ENCODE measurements at places on chromosomes 1 and 21.

GRCh38 chr1:169119405-169119804 is 12.9 kb downstream of the ATP1B1 start:
- DNase-seq = no peak

DNA sequence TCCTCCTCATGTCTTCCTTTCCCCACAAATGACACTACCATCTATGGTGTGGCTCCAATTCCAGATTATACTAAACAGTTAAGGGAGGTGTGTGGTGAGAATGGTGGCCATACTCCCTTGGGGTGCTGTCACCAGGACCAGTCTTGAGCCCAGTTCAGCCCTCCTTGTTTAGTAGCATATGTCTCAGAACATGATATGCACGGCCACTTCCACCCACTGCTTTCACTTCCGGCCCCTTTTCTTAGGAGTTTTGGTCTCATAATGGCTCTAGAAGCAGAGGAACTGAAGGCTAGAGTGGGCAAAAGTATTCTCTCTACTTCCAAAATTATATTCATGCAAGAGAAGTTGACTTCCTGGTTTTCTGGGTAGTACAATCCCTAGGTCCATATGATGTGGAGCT is 45.3 kb upstream of the CACNA1E start:
- no peak for DNase-seq

- DNase-seq = no peak
Measured at GRCh38 chr1:114695430-114696058, at the start of gene AMPD1. Gene AMPD1, minus strand, starts transcription at chr1:114695546. Its CDS starts 75 bp downstream, at chr1:114695471.

- DNase-seq = no peak
Measured at GRCh38 chr21:46435786-46436227, 22.9 kb upstream of the DIP2A start.

GRCh38 chr1:233613252-233614172 is at the start of gene KCNK1:
Gene KCNK1, plus strand, starts transcription at chr1:233614106. Its CDS starts 66 bp downstream, at chr1:233614172.
- peak; percentile 68 for DNase-seq

- no peak for DNase-seq
Measured at GRCh38 chr1:170678027-170678600, 14.2 kb downstream of the PRRX1 start.

GRCh38 chr1:17009706-17010105 is 2.0 kb downstream of the ATP13A2 start:
- DNase-seq = no peak

- no peak for DNase-seq
Measured at GRCh38 chr1:96365596-96366390, 355.8 kb upstream of the PTBP2 start.

GRCh38 chr1:15380601-15381508 is 28.8 kb upstream of the EFHD2 start:
- no peak for DNase-seq

DNA sequence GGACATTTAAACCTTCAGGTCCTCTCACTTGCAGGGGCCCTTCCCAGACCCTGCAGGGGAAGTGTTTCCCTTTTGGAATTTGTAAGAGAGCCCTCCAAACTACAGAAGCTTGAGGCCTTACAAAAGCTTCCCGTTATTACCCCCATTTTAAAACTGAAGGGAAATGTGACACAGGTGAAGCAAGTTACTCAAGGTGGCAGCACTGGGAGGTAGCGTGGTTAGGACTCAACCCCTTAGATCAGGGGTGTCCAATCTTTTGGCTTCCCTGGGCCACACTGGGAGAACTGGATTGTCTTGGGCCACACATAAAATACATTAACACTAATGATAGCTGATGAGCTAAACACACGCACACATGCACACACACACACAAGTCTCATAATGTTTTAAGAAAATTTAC is 15.8 kb upstream of the ZC3H12A start:
- no peak for DNase-seq

GRCh38 chr1:52856026-52856425 is 13.5 kb downstream of the ZYG11A start:
- no peak for DNase-seq

DNA sequence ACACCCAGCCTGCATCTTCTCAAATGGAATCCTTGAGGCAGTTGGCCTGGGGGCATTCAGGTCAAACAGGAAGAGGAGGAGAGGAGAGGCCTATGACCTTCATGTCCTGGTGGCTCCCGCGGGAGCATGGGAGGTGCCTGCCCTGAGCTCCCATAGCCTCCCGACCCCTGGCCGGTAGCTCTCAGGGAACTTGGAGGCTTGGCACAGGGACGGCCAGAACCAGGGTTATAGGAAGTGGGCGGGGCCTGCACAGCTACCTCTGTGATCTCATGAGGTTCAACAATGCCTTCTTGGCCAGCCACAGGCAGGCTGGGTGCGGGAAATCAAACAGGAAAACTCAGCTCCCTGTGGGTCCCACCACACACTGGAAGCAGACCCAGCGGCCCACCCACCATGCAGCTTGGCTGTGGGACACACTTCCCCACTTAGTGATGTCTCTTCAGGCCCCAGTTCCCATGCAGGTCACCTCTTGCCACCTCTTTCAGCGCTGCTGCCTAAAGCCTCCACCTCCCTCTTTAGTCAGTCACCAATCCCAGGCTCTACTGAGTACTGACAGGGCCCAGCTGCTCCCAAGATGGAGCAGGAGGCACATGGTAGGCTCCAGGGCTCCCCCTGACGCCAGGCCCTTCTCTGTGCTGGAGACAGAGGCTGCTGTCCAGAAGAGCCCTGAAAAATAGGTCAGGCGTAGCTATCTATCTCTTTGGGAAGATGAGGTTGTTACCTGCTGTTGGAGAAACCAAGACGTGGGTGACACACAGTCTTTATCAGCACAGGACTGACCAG is at the start of gene SLFNL1:
Gene SLFNL1 (minus strand): TSS at position 200 of the 783 bp plus-strand sequence. CDS start 1,065 bp downstream, outside the sequence.
- no peak for DNase-seq

GRCh38 chr1:220877377-220878095 is 1.7 kb upstream of the HLX start:
- no peak for DNase-seq

DNA sequence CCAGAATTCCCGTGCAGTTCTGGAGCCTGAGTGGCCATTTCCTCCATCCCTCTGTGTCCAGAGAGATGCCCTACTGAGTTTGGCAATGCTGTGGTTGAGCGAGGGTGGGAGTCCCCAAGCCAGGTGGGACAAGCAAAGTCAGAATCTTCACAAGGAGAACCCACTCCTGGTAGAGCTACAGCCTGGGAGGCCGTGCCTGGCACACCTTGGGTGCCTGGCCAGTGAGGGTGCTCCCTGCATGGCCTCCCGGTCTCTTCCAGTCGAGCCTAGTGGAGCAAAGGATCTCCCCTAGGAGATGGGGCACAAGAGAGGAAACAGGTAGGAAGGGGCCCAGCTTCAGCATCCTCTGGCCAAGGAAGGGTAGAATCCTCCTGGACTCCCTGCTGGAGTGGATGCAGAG is 57.9 kb downstream of the H3-3A start:
- no peak for DNase-seq

- no peak for DNase-seq
Measured at GRCh38 chr1:20587661-20588053, 1.2 kb upstream of the CDA start.

GRCh38 chr1:75159154-75159553 is 25.0 kb downstream of the LHX8 start:
- no peak for DNase-seq

- DNase-seq = no peak
Measured at GRCh38 chr1:202945483-202945882, 12.6 kb downstream of the ADIPOR1 start.

DNA sequence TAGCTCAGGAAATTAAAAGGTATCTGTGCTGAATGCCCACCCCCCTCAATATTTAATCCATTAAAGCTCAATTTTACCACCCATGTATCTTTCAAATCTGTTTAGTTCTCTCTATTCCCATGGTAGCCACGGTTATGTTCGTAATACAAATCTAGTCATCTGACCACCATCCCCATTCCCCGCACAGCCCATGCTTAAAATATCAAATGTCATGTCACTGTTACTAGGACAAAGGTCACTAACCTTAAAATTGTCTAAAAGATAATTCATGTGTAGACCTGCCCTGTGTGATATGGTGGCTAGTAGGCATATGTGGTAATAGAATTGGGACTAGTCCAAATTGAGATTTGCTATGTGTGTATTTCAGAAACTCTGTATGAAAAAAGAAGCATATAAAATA is 728.5 kb upstream of the B3GALT2 start:
- DNase-seq = no peak

- DNase-seq = no peak
Measured at GRCh38 chr1:40247655-40248054, at the start of gene TMCO2. Gene TMCO2, plus strand, starts transcription at chr1:40247937. Its CDS starts 57 bp downstream, at chr1:40247994.

- no peak for DNase-seq
Measured at GRCh38 chr21:45209685-45210284, 77.9 kb downstream of the POFUT2 start.

- no peak for DNase-seq
Measured at GRCh38 chr21:33418691-33419090, 15.5 kb downstream of the IFNGR2 start.

DNA sequence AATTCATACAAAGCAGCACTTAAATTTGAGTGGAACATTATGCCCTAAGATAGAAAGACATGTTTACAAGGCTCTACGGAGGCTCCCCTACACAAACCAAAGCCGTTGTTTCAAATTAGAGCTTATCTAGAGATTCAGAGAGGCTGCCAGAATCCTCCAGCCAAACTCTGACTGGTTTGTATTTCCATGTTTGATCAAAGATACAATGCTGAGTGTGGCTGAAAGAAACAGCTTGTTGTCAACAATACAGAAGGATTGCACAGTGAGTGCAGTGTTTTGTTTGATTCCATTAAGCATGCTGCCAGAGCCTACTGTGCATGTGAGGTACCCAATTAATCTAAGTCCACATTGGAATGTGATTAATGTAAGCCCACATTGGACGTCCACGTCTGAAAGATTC is 402.7 kb downstream of the DISC1 start:
- DNase-seq = no peak

DNA sequence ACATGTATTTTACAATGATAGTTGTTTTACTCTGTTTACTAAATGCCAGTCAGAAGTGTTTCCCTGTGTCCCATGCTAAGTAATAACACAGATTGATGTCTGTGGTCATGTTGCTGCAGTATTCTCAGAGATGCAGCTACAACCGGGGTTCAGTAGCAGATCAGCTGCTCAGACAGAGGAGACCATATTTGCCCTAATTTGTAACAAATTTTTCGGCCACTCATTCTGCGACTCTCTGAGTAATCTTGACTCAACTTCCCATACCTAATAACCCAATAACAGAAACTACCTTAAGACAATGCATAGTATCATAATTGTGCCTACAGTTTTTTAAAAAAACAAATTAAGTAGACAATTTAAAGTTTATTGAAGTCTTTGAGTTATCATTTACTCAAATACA is 32.6 kb downstream of the NIBAN1 start:
- no peak for DNase-seq

DNA sequence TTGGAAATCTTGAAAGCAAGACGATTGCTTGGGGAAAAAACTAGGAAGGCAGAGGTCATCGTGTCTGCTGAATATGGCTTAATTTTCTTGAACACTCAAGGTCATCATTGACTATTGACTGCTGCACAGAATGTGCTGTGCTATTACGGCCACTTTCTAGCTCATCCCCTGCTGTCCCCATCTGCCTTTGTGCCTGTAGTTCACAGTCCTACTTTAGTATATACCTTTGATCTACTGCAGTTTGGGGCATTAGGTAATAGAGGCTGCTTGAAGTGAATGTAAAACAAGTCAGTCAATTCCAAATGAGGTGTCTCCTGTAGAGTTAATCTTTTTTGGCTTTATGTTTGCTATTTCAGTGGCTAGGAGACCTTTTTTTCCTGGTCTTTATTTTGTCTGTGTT is 8.3 kb downstream of the RAB4A start:
- DNase-seq = no peak

DNA sequence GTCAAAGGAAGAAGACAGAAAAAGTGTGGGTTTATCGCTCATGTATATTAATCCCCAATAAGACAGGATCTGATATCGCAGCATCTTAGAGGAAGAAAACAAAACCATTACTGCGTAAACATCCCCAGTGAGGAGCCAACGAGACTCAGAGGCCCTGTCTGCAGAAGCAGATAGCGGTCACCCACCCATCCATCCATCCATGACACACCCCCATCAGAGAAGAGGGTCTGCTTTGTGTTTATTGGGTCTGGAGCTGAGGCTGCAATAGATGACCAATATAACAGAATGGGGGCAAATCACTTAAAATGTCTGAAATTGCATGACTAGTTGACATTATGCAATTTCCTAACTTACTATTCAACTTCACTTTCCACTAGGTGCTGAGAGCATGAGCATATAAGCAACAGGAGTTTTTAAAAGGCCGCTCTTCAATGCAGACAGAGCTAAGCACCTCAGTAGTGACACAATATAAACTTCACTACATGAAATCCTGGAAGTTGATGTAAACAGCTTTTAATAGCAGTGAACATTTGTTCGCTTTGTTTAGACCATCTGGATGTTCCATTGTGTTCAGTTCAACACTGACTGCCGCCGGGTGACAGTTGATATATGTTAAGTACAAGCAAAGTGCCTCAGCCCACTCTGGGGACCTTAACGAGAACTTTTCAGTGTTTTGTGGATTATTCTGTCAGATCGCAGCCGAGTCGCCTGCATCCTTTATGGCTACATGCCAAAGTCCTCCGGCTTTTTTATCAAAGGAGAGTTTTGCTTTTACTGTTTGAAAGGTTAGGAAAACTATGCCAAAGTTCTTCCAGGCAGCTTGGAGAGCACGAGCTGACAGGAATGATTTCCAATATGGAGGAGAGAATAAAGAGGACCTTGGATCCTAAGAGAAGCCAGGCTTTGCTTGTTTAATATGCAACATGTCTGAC is 167.5 kb downstream of the ZNF281 start:
- DNase-seq = no peak

DNA sequence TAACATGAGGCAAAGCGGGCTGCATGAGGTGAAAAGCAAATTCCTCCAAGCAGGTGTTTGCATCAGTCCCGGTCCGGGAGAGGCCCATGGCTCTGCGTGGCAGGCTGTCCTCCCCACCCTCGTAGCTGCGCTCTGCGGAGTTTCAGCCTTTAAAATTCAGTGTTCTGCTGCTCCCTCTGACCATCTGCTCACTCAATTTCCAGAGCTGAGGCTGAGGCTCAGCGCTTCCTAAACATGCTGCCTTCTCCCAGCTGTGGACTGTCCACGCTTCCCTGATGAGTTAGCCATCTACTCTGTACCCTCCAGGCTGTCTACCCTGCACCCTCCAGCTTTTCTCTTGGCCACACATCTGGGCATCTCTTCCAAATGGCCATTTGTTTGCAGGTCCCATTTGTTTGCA is 87.7 kb downstream of the KCNJ6 start:
- no peak for DNase-seq

GRCh38 chr1:208615371-208615770 is 371.2 kb upstream of the PLXNA2 start:
- no peak for DNase-seq

- no peak for DNase-seq
Measured at GRCh38 chr21:34035619-34036354, 37.6 kb upstream of the MRPS6 start.

- no peak for DNase-seq
Measured at GRCh38 chr1:207935166-207935583, 24.2 kb upstream of the CD34 start.

Data from HTR-8/SVneo (cell line).